ENCODE measurements at places on chromosomes 13 and 19.
A peak's percentile ranks its signal among the peaks of the same experiment; 100 is the strongest.

DNA sequence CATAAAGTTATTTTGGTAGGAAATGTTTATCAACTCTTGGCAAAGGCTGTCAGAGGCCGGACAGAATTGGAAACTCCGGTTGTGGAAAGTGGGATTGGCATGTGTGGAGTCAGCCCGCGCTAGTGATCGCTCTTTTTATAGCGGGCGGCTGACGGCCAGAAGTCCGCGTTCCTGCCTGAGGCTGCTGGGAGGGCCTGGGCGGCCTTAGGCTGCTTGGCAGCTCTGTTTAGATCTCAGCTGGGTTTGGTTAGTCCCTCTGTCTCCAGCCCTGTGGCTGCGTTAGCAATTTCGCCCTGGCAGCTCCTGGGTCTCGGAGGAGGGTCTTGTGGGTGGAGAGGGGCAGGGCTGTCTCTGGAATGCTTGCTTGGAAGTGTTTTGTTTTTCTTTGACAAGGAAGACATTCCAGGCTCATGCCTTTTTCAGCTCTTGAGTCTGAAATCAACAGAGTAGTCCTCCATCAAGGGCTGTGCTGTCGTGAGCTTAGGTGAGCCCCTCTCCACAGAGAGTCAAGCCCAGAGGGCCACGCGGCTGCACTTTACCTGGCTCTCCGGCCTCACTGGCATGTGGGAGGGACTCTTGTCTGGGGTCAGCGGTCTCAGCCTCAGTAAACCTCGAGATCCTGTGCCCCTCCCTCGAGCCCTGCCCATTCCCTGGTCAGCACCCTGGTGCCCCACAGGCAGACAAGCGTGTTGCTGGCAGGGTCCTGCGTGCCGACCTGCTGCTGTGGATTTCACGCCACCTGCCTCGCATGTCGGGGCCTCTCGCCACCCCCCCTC, 22.5 kb downstream of the DOT1L start:
- DNase-seq: no peak

GRCh38 chr13:91468301-91468700, 69.9 kb downstream of the GPC5 start:
- no peak for DNase-seq

DNA sequence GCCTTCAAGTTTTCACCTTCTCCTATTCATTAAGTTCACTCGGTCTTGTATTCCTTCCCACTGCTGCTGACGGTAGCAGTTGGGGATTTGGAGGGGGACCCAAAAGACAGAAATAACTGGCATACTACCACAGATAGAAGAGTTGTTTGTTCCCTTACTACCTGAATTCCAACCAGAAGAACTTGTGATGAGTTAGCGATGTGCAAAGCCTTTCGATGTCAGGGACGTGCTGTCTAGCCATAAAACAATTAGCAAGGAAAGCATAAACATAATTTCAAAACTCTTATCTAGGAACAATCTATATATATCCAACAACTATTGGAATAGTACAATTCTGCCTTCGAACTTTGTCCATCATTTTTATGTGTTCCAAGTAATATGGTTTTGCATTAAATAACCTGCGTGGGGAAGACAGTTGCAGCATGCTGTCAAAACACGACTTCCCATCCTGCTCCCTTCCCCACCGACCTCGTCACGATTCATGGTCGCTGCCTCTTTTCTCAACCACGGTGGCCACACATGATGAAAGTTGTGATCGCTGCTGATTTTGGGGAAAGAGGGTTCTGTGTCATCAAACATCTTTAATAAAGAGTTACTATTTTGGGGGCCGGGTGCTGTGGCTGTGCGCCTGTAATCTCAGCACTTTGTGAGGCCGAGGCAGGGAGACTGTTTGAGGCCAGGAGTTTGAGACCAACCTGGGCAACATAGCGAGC, 3.8 kb upstream of the SLC7A9 start:
- DNase-seq: no peak

- no peak for DNase-seq
Measured at GRCh38 chr19:558770-559439, 13.5 kb upstream of the BSG start.

- DNase-seq: peak; percentile 81
Measured at GRCh38 chr19:4759388-4760284, 31.9 kb upstream of the FEM1A start.

DNA sequence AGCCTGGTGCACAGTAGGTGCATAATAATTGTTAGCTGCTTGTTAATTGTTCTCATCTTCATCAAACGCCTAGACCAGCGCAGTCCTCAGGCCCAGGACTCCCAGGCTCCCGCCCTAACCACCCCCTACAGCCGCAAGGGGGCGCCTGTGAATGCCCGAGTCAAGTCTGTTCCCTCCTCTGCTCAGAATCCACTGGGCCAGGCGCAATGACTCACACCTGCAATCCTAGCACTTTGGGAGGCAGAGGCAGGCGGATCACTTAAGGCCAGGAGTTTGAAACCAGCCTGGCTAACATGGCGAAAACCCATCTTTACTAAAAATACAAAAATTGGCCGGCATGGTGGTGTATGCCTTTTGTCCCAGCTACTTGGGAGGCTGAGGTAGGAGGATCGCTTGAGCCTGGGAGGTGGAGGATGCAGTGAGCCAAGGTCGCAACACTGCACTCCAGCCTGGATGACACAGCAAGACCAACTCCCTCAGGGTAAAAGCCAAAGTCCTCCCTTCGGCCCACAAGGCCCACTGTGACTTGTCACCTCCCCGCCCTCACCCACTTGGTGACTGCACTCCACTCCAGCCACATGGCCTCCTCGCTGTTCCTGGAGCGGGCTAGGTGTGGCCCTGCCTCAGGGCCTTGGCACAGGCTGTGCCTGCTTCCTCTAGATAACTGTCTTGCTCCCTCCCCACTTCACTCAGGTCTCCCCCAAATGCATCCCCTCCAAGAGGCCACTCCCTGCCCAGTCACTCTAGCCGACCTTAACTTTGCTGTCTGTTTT, 9.1 kb downstream of the ZNF653 start:
- peak; percentile 55 for DNase-seq

GRCh38 chr19:32138416-32138815, 207.0 kb upstream of the ZNF507 start:
- no peak for DNase-seq

DNA sequence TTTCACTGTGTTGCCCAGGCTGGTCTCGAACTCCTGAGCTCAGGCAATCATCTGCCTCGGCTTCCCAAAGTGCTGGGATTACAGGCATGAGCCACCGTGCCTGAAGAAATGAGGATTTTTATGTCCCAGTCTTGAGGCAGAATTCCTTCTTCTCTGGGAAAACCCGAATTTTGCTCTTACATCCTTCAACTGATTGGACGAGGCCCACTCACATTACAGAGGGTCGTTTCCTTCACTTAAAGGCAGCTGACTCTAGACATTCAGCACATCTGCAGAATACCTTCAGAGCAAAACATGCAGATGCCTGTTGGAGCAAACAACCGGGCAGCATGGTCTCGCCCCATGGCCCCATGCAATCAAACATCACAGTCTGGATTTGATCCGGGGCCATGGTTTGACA, 36.3 kb upstream of the NFIC start:
- DNase-seq: no peak

DNA sequence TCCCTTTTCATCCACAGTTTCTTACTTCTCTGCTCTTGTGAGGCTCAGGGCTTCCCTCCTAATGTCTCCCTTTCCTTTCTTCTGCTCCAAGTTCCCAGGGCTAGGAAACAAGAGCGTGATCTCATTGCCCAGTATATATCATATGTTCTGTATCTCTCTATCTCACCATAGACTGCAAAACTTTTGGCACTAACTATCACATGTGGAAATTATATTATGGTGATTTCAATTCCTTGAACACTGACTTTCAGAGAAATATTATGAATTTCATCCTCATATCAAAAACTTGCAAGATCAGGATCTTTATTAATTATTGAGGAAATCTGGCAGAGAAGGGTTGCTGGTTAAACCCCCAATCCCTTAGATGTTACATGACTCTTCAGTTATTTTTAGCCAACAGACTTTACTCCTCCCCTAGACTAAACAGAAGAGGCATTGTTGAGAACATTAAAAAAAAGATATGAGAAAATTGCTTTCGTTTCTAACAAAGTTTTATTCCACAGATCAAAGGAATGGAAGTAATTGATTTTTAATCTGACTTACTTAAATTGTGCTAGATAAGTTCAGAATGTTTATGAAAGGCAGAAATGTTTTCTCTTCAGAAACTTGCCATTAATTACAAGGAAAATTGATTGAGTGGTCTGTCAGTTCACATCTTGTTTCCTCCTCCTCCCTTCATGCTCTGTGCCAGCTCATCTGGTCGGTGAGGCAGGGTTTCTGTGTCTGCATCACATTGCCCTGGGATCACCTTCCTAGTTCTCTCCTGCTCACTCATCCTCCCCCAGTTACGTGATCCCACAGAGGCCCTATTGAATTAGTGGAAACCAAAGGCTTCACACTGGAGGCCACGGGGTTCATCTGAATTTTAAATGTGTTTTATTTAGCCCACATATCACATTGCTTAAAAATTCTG, 378.5 kb downstream of the LMO7 start:
- no peak for DNase-seq

DNA sequence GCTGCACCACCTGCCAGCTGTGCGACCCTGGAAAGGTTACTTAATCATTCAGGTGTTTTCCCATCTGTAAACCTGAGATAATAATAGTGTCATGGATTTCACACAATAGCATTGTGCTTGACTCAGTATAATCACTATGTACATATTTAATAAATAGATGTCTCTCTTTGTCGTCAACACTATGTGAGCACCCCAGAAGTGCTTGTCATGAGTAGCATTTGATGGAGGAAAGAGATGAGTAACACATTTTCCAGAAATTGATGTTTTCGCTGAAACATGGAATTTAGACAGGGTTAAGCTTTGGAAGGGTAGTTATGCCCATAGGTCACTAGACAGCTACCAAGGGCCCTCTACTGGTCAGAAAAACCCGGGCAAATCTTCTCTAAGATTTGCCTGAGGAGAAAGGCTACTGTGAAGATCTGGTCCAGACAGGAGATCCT, 9.5 kb upstream of the MBNL2 start:
- DNase-seq: peak; percentile 32

DNA sequence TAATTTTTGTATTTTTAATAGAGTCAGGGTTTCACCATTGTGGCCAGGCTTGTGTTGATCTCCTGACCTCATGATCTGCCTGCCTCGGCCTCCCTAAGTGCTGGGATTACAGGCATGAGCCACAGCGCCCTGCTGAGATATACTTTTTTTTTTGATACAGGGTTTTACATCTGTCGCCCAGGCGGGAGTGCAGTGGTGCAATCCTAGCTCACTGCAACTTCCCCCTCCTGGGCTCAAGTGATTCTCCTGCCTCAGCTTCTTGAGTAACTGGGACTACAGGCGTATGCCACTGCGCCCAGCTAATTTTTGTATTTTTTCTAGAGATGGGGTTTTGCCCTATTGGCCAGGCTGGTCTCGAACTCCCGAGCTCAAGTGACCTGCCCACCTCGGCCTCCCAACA, 2.0 kb downstream of the COLGALT1 start:
- DNase-seq: no peak

GRCh38 chr13:71863254-71863865, 3.6 kb downstream of the DACH1 start:
- no peak for DNase-seq

DNA sequence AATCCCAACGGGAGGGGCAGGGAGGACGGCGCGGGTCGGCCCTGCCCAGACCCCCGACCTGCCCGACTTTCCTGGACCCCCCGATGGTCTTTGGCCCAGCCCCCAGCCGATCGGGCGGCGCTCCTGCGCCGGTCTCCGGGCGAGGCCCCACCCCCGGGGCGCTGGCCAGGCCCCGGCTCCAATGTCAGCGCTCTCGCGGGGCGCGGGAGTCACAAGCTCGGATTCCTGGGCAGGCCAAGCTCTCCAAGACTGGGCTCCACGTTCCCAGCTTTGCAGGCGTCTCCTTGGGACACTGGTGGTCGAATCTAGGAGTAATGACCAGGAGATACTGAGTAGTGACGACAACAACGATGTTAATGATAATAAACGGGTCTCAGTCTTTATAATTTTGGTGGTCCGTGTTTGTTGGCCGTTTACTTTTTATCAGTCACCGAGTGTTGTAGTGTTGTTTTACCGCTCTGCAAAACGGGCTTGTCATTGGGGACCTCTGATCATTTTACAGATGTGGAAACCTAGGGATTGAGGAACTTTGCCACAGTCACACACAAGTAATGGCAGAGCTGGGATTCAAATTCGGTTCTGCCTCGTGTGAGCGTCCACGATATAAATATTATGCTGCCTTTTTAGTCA, 545 bp downstream of the RAD23A start:
- no peak for DNase-seq

DNA sequence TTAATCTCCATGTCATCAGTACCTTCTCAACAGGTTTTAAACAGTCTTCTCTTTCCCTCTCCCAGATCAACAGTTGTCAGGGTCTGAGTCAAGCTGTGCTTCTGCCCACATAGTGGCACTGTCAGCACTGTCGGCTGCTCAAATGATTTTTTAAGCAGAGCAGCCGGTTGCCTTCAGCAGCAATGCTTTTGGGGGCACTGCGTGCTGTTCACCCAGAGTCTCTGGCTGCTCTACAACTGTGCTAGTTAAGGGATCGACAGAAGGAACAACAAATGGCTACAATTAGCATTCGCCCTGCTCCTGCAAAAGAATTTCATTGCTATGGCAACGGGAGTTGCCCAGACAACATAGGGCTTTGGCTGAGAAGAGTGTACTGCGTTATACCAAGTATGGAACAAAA, 412.9 kb downstream of the DIAPH3 start:
- no peak for DNase-seq

DNA sequence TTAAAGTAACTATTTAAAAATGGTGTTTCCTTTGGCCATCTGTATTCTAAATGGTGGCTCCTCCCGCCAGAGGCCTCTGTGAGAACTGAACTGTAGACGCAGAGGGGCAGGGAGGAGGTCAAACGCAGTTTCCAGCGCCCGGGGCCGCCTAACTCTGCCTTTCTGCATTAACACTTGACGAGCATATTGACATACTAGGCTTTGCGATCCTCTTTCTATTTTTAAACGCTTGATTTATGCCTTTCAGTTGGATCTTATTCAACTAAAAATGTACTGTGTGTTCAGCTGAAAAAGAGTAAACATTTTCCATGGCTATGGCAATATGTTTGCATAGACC, 74.7 kb downstream of the SPACA7 start:
- DNase-seq: no peak

DNA sequence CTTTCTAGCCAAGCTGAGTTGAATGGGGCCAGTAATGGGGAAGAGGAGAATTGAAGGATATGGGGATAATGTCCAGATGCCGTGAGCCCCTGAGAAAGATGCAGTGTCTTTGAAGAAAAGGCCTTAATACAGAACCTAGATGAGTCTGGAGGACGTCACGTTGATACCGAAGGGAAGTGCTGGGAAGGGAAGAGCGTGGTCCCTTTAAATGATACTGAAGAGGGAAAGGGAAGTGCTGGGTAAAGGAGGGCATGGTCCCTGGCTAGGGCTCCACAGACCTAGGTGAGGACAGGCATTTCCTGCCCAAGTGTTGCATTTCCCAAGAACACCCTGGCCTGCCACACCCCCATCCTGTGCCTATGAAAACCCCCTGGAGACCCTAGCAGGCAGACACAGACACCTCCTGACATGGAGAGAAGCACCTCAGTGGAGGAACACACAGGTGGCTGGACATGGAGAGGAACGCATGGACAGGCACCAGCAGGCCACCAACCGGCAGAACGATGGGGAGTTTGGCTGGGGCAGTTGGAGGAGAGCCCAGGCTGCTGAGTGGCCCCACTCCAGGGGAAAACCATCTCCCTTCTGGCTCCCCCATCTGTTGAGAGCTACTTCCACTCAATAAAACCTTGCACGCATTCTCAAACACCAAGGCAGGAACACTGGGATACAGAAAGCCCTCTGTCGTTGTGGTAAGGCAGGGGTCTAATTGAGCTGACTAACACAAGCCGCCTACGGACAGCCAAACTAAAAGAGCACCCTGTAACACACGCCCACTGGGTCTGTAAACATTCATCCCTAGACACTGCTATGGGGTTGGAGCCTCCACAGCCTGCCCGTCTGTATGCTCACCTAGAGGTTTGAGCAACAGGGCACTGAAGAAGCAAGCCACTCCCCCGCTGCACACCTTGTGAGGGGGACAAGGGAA, 34.9 kb upstream of the POMP start:
- DNase-seq: no peak

Data from A549 (cell line).